NCI-H1930 (cell line): ENCODE measurements at places on chromosomes 5 and 9.
A peak's percentile ranks its signal among the peaks of the same experiment; 100 is the strongest.

DNA sequence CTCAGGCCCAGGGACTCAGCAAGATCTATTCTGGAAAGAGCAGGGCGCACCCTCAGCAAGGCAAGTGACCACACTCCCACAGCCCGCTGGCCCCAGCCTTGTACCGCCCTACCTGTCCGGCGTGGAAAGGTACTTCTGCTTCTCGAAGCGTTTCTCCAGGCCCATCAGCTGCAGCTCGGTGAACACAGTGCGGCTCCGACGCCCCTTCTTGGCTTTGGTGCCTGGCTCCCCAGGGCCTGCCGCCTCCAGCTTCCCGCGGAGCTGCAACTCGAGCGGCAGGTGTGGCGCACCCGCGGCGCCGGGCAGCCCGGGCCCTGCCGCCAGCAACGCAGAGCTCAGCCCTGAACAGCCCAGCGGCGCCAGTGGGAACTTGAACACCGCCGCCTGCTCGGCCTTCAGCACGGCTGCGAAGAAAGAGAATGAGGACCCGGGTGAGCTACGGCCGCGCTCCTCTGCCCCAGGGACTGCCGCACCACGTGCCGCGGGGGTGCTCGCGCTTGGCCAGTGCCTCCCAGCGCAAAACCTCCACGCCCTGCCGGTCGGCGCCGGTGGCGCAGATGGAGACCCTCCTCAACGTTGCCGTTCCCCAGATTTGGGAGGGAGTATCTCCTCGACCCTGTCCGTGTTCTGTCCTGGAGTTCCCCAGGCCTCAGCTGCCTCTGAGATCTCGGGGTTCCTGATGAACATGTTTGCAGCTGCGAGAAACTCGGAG lies 2.2 kb downstream of the BARX1 start:
- no peak for DNase-seq

DNA sequence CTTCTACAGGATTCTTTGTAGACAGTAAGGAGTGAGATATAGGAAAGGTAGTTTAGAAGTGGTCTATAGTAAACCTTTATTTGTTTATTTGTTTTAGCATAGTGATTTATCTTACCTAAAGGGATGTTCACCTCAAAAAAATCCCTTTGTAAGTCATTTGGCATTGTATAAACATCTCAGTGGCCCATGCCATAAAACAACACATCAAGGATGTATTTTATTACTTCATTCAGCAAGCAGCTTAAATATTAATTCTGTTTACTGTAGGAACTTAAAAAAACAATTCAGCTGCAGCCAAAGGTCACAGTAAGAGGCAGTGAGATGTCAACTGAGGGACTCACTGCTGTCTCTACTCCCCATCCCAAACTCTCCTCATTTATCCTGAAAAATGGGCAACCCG lies 452.7 kb downstream of the HINT1 start:
- no peak for DNase-seq

- DNase-seq: no peak
These were observed 10.7 kb downstream of the OTULIN start for GRCh38 chr5:14674983-14675854.

DNA sequence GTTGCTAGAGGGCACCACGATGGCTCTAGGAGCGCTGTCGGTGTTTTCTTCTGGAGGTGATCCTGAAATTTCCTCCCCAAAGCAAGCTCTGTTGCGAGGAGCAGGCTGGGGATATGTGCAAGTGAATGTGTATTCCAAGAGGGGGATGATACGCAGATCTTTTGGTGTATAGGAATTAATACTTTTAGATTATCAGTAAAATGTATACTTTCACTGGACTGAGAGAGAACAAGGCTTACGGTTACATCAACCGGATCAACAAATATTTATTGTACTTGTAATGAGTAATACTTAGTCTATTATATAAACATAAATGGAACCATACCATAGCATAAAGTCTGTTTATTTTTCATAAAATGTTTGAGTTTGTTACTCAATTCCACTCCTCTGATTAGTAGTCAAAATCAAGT lies 632 bp upstream of the PRKAA1 start:
- no peak for DNase-seq

- no peak for DNase-seq
These were observed 27.1 kb upstream of the F2R start for GRCh38 chr5:76688836-76689235.

DNA sequence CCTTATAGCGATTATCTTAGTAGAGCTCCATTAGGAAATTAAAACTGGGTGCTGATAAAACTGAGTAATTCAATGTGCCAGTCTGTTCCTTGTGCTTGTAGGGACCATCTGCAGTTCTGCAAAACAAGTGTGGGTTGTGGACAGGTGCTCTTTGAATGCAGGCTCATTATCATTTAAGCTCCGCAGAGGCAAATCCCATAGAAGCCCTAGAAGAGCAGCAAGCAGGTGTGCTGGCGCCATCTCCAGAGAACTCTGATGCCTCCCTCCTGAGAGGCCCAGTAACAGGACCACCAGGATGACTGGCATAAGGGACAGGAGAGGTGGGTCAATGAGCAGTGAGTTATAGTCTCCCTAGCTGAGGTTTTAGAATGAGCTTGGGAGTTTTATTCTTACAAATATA lies 1342.4 kb upstream of the DMAC1 start:
- peak; percentile 41 for DNase-seq

GRCh38 chr9:129979071-129979745 lies 63.8 kb downstream of the FNBP1 start:
- no peak for DNase-seq

GRCh38 chr5:124180875-124181461 lies 565.5 kb downstream of the ZNF608 start:
- DNase-seq: no peak
